T-helper 2 cell (primary cell): ENCODE measurements at places on chromosomes 7 and 10.

DNA sequence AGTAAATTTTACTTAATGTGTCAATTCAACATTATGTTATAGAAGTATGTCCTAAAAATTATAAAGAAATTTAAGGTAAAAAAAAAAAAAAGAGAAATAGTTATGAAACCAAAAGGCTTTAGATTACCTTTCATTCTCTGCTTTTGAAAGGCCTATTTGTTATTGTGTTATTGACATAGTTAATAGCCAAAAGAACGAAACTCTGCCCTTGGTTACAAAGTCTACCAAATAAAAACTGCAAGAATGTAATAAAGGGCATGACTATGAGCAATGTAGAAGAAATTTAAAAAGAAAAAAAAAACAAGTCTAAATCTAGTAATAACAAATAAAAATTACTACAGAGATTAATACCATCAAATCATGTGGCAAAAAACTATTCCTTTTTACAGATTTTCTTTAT, 10.6 kb downstream of the ACBD5 start:
- no peak for DNase-seq

GRCh38 chr7:11317766-11318165, 344.1 kb downstream of the PHF14 start:
- DNase-seq = no peak

- DNase-seq = no peak
These were observed 17.4 kb upstream of the PRKAG2 start for GRCh38 chr7:151894111-151895007.

DNA sequence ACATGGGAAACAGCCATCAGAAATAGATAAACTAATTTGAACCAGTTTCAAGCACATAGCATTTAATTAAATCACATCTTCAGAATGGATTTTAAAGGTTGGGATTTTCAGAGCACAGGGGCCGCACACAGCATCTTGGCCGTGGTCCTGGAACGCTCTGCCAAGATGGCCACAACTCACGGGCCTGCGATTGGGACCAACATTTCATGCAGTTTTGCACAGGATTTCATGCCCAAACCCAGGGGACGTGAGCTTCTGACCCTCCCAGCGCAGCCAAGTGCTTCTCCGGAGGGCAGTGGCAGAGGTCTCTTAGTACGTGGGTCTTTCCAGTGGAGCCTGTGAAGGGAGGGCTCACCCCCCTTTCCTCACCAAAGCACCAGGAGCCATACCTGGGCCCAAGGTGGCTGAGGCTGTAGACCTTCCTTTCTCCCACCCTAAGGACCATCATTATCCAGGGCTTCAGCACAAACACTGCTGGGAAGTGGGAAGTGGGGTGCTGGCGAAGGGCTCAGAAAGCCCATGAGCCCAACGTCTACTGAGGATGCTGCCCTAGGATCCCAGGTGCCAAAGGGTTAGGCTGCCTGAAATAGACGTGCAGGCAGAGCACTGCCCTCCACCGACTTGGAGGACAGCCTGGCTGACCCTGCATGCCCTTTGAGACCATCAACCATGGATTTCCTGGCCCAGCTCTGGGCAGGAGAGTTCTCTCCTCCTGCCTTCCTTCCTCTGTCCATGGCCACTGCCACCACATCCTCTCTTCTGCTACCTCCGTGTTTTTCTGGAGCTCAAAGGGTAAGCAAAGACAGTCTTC, 611.2 kb upstream of the MGMT start:
- no peak for DNase-seq

GRCh38 chr7:27901028-27901760, 161.2 kb downstream of the TAX1BP1 start:
- no peak for DNase-seq

GRCh38 chr7:135197906-135198655, 13.2 kb downstream of the WDR91 start:
- no peak for DNase-seq
